ENCODE measurements at places on chromosomes 11 and 22.

GRCh38 chr22:48594757-48595510 lies 1232.7 kb downstream of the BRD1 start:
- DNase-seq, result no peak

DNA sequence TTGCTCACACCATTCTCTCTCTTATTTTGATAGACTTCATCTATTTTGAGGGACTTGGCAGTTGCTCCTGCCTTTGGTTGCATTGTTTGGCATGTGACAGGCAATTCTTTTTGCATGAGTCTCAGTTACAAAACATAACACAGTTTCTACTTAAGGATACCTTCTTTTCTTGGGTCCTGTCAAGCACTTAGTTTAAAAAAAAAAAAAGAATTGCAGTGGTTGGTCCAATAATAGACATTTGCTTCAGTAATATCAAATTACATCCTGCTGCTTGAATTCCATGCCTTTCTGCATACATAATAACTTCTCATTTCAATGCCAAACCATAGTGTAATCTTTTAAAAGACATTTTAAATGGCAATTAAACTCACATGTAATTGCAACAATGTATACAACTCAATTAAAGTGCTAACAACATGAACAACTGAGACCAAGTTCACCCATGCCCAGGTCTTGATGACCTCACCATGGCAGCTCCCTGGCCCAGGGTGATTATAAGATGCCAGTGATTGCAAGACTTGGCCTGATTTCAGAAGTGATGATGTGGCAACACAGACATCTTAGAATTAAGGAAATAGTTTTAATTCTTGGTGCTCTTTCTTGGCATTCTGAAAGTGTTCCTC lies 32.2 kb upstream of the PLET1 start:
- DNase-seq, result peak; percentile 75

DNA sequence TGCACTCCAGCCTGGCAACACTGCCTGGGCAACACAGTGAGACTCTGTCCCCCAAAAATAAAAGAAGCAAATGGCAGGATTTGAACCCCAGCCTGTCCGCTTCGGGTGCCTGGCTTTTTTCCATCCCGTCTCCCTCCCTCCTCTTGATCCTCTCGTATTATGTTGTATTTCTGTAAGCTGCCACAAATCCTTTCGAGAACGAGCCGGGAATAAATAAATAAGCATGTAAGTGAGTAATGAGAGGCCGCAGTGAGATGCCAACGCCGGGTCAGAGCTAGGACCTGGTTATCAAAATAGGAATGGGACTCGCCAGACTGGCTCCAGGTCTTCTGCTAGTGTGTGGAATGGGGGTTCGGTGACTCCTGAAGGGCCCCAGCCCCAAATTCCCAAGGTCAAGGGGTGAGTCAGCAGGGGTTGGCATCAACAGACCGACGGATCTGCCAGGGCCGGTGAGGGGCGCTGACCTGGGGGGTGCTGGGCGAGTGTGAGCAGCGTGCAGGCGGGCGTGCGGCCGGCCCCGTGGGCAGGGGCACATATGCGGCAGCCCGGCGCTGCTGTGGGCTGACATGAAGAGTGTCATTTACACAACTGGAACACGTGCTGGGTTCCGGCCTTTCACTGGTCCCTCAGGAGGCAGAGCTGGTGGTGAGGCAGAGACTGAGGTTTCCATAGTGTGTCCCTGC lies 47.8 kb downstream of the FLRT1 start:
- DNase-seq, result no peak

- no peak for DNase-seq
Measured at GRCh38 chr11:61581931-61582330, 1.1 kb upstream of the SYT7 start.

DNA sequence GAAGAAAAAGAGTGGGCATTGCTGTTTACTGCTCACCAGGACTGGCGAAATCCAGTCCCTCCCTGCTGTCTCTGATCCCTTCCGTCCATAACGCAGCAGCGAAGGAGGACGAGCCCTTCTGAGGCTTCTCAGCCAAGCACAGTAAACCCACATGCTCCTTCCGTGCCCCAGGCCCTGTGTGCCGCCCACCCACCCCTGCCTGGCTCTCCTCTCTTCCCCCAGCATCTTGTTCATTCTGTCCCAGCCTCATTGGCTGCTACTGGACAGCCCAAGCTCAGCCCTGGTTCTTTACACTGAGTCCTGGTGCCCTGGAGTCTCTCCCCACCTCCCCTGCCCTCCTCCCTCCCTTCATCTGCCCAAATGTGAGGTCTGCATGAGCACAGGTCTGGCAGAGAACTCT lies 559.7 kb downstream of the BRD1 start:
- no peak for DNase-seq

- DNase-seq, result no peak
Measured at GRCh38 chr11:113629562-113629961, 76.5 kb downstream of the TMPRSS5 start.

DNA sequence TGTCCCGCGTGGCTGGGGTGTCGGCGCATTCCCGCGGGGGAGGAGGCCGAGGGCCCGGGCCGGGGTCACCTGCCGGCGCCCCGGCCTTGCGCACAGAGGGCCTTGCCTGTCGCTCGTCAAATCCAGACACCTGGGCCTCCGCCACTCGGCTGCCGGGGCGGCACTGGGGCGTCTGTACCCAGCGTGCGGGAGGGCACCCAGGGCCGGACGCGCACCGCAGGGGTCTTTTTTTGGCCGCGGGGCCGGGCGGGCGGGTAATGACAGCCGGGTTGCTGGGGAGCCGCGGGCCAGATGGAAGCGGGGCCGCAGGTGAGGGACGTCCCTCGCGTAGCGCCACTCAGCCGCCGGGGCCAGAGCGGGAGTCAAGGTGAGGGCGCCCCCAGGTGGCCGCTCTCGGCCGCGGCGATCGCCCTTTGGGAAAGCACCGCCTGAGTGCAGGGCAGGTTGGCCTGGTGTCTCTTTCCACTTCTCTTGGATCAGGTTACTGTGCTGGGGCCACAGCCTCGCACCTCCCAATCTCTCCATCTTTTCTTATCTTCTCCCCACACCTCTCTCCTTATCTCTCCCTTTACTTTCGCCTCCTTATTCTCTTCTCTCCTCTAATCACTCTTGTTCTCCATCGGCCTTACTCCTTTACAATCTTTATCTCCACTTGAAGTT lies 3.5 kb downstream of the PHLDB1 start:
- DNase-seq, result peak; percentile 75

GRCh38 chr22:24973872-24974271 lies 21.4 kb downstream of the KIAA1671 start:
- no peak for DNase-seq

GRCh38 chr22:47599753-47600152 lies 837.3 kb downstream of the TBC1D22A start:
- no peak for DNase-seq

DNA sequence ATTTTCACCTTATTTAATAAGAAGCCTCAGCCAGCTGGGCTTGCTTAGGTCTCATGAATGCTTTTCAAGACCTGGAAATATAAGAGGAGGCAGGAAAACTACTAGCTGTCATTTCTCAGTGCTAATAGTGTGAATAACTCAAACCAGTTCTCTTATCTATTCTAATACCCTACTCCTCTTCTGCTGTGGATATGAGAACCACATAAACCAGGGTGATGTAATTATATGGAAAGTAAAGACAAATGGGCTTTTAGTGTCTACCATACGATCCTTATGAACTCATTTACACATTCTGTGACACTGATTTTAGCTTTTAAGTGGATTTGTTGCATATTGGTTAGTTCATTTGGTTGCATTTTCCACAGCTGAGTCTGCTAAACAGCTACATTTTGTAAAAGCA lies 8.6 kb downstream of the PDGFD start:
- DNase-seq, result no peak

DNA sequence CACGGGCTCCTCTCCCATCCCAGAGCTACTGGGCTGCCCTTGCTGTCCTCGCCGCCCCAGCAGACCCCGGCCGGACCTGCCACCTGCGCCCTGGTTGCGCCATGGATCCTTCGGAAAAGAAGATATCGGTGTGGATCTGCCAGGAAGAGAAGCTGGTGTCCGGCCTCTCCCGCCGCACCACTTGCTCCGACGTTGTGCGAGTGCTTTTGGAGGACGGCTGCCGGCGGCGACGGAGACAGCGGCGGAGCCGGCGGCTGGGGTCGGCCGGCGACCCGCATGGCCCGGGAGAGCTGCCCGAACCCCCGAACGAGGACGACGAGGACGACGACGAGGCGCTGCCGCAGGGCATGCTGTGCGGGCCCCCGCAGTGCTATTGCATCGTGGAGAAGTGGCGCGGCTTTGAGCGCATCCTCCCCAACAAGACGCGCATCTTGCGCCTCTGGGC lies 382 bp downstream of the RASSF10 start:
- DNase-seq, result no peak

- DNase-seq, result peak; percentile 78
Measured at GRCh38 chr22:39439170-39439569, 17.6 kb upstream of the MGAT3 start.

DNA sequence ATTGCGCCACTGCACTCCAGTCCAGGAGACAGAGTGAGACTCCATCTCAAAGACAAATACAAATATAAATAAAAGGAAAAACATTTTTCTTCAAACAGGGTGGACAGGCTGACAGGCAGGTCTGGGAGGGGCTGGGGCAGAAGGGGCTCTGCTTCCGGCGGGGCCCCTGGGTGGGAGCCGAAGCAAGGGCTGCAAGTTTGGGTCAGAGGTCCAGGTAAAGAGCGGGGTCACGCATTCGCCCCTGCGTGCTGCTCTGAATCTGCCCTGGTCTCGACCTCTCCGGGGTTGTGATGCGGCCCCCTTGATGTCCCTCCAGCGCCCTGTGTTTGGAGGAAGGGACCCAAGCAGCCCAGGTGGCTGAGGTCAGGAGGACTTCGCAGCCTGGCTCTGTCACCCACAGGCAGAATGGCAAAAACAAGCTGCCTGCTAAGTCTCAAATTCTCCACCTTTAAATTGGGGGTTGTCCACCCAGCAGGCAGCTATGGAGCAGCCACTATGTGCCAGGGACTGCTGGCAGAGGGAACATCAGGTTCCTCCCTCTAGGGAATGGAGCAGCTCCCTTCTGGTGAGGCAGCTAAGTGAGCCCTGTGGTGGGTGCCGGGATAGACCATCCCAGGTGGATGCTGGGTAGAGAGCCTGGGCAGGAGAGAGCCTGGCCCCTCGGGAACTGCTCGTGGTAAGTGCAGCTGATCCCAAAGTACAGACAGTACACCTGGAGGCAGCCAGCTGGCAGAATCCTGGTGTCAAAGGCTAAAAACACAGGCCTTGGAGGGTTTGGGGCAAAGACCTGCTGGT lies 10.3 kb upstream of the PHF21B start:
- DNase-seq, result no peak

DNA sequence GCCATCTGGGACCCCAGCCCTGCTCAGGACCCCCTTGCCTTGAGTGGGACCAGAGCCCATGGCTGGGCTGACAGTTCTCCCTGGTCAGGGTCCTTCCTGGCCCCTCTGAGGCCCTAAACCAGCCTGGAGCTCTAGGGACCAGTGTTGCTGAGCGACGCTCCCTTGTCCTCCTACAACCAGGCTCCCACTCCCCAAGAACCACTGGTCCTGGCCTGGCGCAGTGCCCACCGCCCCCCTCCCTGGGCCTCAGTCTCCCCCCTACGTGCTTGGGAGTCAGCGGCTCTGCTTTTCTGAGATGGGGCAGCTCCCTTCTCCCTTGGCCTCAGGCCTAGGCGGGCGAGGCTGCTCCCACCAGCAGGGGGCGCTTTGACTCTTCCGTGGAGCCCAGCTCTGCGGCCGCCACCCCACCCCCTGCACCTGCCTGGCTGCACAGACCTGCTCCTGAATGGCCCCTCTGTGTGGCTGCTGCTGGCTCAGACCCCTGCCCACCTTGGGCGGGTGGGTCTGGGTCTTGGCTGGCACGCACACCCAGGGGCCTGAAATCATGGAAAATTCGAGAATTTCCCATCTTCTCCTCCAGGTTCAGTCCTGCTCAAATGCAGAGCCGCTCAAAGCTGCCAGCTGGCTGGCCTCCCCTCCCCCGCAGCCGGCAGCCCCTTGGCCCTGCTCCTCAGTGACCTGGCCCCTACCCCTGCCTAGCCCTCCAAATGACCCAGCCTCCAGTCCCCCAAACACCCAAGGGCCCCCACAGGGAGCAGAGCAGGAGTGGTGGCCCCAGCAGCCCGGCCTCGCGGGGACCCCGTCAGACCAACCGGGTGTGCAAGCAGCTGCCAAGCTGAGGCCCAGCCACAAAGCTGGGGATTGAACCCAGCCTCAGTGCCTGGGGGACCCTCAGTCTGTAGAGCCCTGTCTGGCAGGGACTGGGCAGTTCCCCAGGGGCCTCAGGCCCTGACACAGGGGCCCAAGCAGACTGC lies 9.1 kb downstream of the PRR33 start:
- peak; percentile 71 for DNase-seq

DNA sequence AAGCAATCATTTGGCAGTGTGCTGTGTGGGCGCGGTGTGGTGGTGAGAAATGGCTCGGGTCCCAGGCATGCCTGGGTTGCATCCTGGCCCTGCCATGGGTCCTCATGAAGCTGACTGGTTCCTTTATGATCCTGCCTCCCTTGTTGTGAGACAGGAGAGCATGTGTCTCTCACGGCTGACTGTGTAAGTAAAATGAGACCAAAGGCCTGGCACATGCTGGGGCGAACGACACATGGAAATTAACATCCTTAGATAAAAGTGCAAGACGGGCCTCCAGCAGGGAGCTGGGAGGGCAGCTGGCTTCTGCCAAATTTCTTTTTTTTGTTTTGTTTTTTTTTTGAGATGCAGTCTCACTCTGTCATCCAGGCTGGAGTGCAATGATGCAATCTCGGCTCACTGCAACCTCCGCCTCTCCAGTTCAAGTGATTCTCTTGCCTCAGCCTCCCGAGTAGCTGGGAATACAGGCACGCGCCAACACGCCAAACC lies 9.4 kb upstream of the FBLN1 start:
- DNase-seq, result no peak

GRCh38 chr11:134750619-134751018 lies 338.6 kb upstream of the B3GAT1 start:
- DNase-seq, result no peak

DNA sequence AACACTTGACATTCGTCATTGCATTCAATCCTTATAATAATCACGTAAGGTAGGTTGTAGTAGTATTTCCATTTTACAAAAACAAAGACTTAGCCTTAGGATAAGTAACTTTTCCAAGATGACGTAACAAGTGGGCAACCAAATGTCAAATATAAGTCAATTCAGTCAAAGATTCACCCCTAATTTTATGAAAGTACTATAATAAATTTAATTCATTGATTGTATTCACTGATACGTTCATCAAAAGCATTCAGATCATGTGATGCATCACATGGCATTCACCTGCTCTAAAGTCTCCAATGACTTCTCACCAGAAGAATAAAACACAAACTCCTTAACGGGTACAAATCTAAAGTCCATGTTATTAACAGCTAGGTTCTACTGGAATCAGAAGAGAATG lies 2.1 kb downstream of the KIF18A start:
- peak; percentile 28 for DNase-seq

DNA sequence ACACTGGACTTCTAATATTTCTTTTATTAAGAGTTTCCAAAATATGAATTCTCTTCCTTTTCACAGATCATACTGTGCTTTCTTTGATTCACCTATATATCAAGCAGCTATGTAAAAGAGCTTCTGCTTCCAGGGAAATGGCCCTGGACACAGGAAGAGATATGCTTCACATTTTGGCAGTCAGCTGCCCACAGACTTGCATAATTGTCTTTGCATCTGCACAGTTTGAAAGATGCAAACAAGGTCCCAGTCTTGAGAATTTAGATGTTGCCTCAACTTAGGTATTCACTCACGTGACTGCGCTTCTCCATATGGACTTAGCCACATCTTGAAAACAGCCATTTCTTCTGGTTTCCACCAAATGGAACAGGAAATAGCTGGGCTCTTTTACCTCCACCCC lies 92.3 kb upstream of the POU2AF2 start:
- DNase-seq, result no peak

GRCh38 chr11:45899448-45900174 lies 7.5 kb downstream of the FREY1 start:
- DNase-seq, result peak; percentile 90

All from ELR (cell line).